NCI-H1417 (cell line): ENCODE measurements at places on chromosomes 2 and 18.

DNA sequence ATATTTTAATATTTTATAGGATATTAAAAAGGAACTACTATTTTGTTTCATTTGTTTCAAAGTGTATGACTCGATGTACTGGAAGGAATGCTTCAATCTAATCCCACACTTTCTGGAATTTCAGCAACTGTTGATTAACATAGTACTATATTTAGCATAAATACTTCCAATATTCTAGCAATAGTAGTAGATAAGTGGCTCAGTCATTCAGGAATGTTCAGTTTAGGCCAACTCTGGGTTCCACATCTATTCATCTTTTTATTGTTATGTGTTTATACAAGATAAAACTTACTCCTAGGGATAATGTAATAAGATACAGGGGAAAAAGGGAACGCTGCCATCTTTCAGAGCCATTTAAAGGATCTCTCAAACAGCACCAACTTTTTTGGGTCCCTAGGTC lies 22.3 kb upstream of the ORC2 start:
- DNase-seq, result no peak

GRCh38 chr2:231922311-231923009 lies 3.7 kb downstream of the NPPC start:
- DNase-seq, result no peak

DNA sequence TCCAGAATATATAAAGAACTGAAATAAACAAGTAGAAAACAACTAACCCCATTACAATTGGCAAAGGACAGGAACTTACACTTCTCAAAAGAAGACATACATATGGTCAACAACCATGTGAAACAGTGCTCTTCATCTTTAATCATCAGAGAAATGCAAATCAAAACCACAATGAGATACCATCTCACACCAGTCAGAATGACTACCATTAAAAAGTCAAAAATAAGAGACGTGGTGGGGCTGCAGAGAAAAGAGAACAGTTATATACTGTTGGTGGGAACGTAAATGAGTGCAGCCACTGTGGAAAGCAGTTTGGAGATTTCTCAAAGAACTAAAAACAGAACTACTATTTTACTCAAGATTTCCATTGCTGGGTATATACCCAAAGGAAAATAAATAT lies 1696.3 kb upstream of the TMEFF2 start:
- DNase-seq, result no peak

- DNase-seq, result no peak
Observed at GRCh38 chr2:218166791-218167190, at the start of gene CXCR1. Gene CXCR1 (minus strand): TSS chr2:218166962. CDS start chr2:218165211, 1,751 bp downstream.

DNA sequence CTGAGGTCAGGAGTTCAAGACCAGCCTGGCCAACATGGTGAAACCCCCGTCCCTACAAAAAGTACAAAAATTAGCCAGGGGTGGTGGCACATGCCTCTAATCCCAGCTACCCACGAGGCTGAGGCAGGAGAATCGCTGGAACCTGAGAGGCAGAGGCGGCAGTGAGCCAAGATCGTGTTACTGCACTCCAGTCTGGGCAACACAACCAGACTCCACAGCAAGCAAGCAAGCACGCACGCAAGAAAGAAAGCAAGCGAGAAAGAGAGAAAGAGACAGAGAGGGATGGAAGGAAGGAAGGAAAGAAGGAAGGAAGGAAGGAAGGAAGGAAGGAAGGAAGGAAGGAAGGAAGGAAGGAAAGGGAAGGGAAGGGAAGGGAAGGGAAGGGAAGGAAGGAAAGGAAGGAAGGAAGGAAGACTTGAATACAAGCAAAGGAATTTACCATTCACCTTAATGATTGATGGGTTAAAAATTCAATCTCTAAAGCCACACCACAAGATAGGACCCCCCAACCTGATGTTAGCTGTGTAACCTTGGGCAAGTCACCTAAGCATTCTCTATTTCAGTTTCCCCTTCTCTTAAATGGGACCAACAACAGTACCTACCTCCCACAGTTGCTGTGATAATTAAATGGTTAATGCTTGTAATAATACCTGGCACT lies 181.7 kb downstream of the ATAD2B start:
- DNase-seq, result no peak
